ENCODE measurements at places on chromosomes 13 and 19.

- DNase-seq = peak; percentile 59
Observed at GRCh38 chr19:47428177-47428894, 9.0 kb upstream of the MEIS3 start.

GRCh38 chr13:87607266-87607665, 63.9 kb upstream of the SLITRK5 start:
- no peak for DNase-seq

- no peak for DNase-seq
Observed at GRCh38 chr13:37412241-37412921, 186.2 kb downstream of the POSTN start.

DNA sequence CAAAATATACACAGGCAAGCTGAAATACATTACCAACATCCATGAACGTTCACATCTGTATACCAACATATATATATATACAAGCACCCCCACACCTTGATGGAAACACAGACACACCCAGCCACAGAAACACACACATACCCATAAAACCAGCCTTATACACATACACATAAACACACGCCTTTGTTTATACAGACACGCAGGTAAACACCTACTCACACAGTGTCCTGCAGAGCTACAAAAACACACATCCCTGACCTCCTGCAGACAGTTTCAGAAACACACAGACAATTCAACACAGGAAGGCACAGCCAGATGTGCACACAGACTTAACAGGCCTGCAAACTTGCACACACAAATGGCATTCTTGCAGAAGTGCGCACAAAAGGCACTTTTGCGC, 21.3 kb upstream of the IRGC start:
- no peak for DNase-seq

- no peak for DNase-seq
Observed at GRCh38 chr13:26051231-26051656, 572 bp downstream of the SHISA2 start.

DNA sequence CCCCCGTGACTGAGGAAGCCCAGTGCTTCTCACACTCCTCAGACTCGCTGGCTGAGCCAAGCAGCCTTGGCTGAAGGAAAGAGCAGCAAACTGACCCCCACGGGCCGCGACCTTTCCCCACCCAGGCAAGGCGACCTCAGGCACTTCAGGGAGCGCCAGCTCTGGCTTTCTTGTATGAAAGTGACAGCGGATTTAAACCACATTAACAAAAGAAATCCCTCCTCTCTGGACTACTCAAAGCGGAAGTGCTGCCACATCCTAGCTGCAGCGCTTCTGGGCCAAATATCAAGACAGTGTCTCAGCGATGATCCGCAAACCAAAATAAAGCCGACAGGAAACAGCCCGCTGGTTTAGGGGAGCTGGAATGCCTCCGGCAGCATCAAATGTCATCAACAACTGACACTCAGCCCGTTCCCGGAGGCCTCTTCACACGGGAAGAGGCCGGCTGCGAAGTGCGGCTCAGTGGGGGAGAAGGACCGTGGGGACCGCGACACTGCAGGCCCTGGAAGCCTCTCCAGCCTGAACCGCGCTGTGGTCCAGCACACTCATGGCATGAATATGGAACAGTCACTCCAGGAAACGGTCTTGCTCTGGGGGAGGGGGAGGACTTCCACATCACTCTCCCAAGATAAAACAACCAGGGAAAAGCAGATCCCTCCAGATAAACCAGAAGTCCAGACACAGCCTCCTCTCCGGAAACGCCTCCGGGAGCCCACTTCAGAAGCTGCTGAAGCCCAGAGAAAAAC, 1.4 kb downstream of the RASA3 start:
- peak; percentile 71 for DNase-seq

Data from activated gamma-delta T cell treated with Interleukin-2 at 50 U/mL for 16 hours (primary cell).